ENCODE measurements at places on chromosomes 2 and 18.

DNA sequence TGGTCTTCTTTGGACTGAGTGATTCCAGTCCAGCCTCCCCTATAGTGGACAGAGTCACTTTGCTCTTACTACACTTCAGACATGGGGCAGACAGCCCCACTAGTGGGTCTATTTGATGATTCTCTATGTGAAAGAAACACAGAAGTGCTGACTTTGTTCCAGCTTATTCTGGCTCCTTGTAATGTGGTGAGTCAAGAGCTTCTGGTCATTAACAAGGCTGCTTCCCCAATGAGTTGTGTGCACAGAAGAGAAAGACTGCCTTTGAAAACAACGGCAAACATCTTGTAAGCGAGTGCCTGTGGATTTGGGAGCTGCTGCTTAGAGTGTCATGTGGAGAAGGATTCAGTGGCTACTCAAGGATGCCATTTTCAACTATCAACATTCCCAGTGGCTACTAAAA, 39.1 kb downstream of the RMC1 start:
- no peak for DNase-seq

DNA sequence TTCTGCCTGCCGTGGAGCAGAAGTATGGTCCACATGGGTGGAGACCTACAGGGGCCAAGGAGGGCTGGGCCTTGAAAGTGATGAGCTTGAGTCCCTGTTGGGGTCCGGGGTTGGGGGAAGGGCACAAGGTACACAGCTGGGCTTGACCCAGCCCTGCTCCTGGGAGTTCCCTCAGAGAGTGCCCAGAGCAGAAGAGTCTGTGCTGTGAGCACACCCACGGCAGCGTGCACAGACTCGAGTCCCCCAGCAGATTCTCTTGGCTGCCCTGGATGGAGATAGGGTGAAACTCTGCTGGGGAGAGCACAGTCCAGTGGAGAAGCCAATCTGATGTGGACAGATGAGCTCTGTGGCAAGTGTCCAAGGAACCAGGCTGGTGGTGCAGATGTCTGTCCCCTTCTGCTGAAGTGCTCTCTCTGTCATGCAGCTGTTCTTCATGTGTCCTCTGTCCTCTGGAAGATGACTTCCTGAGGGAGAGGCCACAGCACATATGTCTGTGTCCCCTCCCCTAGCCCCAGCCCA, 27.5 kb downstream of the INPP4A start:
- DNase-seq = no peak

DNA sequence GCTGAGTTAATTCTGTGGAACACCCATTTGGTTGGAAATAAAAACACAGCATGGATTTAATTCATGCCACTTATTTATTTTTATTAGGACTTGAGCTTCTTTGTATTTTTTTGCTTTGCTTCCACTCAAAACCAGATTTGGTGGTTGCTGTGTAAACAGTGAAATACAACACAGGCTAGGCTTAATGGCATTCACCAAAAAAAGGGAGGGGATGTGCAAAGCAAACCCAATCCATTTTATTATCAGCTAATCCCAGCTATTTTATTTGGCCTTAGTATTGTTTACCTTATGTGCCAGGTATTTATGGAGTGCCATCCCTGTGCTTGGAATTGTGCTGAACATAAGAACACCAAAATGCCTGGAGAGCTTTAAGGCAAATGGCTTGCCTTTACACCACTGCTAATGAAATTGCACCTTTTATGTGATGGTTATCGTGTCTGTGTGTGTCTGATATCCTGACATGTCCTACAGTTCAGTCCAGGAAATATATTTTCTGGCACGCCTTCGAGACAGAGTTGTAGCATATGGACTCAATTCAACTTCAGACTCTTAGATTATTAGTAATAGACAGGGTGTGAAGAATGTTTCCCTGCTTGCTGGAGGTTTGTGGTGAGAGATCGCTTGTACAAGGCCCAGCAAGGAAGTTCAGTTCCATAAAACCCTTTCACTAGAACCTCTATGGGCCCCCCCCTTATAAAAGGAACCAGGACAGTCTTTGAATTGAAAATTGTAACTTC, 99.6 kb downstream of the PRPF40A start:
- DNase-seq = no peak

GRCh38 chr18:3875376-3875775, 425.4 kb downstream of the TGIF1 start:
- no peak for DNase-seq

GRCh38 chr2:212357606-212358005, 181.0 kb downstream of the ERBB4 start:
- no peak for DNase-seq

GRCh38 chr2:135985826-135986393, 484 bp upstream of the DARS1 start:
- DNase-seq = no peak

GRCh38 chr2:21032338-21033236, 11.3 kb downstream of the APOB start:
- no peak for DNase-seq

DNA sequence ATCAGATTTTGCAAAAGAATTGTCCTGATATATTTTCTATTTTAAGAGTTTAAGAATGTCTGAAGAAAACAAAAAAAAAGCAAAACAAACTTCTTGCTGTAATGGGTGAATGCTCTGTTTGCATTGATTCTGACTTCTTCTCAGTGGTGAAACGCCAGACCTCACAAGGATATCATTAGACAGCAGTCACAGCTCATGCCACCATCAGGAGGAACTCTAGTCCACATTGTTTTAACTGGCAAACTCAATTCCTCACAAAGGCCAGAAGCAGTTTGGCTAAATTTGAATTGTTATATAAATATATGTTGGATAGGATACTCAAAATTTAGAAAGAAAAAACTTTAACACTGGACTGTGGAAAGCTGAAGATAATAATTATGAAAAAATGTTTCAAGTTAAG, 89.4 kb downstream of the DOK6 start:
- DNase-seq = no peak

DNA sequence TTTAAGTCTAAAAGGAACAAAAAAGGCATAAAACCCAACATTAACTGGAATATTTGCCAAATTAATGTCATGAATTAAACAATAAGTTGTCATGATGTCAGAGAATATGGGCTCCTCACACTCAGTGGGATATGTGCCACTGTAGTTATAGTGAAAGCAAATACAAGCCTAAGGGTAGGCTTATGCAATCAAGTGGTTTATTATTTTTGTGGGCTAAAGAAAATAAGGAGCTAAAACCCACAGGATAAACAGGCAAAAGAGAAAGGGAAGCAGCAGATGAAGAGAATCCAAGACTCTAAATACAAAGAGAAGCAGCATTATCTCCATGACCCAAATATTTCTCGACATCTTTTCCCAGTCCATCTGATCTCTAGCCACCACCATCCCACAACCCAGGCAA, 17.5 kb downstream of the YWHAQ start:
- DNase-seq = no peak

GRCh38 chr2:100753881-100754280, 66.1 kb upstream of the NPAS2 start:
- DNase-seq = no peak
